Occipital lobe (tissue), 3 donors: ENCODE measurements at places on chromosomes 12 and 14. TPM values are rescaled to one million over a fixed set of nuclear protein-coding genes. Genes with fewer than 3 reads are reported as not detected.

- no peak for DNase-seq
These were observed 17.2 kb upstream of the CACNA1C start for GRCh38 chr12:2035431-2036055.

DNA sequence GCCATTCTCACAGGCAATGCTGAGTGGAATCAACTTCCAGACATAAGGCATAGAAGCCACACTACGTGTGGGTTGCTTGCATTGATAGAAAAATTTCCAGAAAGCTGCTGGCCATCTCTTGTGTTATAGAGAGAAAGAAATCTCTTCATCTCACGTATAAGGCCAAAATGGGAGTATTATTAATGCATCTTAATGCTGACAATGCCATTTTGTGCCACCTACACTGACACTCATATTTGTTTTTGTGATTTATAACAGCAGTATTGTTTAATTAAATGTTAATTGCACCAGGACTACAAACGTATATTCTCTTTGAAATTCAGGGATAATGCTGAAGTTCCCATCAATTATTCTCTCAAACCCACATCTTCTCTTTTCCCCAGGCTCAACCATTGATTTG, 56.1 kb upstream of the TMEM132D start:
- DNase-seq, result no peak

DNA sequence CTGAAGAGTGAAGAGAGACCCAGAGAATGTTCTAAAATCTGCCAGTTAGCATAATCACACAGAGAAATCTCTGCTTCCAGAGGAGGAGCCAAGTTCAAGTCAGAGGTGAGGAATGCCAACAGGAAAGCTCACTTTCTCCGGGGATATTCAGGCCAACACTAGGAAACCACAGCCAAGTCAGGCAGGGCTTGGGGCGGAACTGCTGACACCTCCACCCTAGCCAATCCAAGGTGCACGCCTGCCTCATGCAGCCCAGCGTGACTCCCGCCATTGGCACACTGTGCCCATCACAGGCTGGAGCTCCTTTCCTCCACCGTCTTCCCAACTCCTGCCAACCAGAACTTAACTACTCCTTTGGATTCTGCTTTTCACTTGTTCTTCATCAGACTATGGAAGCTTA, 374.3 kb upstream of the CCDC196 start:
- no peak for DNase-seq

GRCh38 chr12:6821591-6822425, at the start of gene GPR162:
TSS of gene GPR162 (plus strand) at chr12:6821821. CDS start at chr12:6823899, 2,078 bp downstream.
- peak; percentile 83 for DNase-seq

Gene GPR132
- 0.94 TPM for total RNA-seq

- no peak for DNase-seq
These were observed 3.7 kb downstream of the PPP4R4 start for GRCh38 chr14:94177806-94178205.

Gene KRT73
- total RNA-seq, result not detected

DNA sequence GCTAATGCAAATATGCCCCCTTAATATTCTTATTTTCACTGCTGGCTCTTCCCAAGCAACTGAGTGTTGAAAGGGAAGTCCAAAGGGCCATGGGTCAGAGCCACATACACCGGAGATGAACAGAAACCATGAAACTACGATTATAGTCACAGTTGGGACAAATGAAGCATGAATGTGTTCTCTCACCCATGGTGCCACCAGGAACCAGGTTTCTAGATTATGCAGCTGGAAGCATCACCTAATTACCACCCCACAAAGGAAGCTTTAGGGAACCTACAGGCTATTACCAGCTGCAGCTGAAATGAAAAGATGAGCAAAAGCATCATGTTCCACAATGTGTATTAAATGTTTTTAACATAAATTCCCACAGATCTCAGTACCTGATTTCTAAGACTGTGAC, 15.4 kb downstream of the TMTC1 start:
- DNase-seq, result no peak

DNA sequence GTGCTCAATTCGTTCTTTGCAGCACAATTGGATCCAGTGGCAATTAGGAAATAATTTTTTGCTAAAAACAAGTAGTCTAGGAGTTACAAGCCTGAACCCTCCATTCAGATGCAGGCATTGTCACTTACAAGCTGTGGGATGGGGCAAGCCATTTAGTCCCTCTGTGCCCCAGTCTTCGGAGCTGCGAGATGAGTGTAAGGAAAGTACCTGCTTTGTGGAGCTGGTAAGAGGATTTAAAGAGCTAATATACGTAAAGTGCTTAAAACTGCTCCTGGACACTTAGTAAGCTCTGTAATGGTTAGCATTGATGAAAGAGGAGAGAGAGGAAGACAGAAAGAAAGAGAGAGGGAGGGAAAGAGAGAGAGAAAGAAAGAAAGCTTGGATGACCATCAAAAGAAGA, 112.5 kb downstream of the LGMN start:
- no peak for DNase-seq

- peak; percentile 45 for DNase-seq
These were observed 29.3 kb downstream of the SLC7A8 start for GRCh38 chr14:23153851-23154796.
